ENCODE measurements at places on chromosomes 7 and 10.
A peak's percentile ranks its signal among the peaks of the same experiment; 100 is the strongest.

DNA sequence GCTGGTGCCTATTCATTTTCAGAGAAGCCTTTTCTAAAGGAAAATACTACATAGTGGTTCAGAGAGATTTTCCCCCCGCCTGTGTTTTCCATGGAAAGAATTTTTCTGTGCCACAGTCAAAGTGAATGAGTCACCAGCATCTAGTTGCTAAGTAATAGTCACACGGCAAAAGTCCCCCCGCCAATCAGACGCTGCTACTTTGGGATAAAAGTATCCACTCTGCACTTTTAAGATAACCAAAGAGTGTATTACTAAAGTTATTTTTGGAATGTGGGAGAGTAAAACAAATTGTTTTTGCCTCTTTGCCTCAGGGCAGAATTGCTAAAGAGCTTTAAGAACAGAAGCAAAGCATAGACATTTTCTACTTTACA lies 23.5 kb downstream of the ABLIM1 start:
- no peak for DNase-seq

DNA sequence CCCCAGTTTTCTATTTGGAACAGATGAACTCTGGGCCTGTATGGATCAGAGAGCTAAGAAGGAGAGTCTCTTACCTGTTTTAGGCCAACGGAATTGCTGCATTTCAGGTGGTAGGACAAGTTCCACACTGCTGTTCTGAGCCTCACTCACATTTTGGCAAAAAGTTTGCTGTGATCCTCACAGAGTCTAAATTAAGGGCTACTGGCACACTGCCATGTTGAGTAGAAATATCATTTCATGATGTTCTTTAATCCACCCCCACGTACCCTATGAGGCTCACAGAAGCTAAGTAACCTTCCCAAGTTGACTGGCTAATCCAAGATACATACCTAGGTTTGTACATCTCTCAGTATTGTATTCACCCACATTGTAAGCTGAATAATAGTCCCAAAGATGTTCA lies 447.2 kb downstream of the INHBA start:
- no peak for DNase-seq

GRCh38 chr10:18240185-18240882 lies 100.1 kb downstream of the CACNB2 start:
- DNase-seq, result no peak

DNA sequence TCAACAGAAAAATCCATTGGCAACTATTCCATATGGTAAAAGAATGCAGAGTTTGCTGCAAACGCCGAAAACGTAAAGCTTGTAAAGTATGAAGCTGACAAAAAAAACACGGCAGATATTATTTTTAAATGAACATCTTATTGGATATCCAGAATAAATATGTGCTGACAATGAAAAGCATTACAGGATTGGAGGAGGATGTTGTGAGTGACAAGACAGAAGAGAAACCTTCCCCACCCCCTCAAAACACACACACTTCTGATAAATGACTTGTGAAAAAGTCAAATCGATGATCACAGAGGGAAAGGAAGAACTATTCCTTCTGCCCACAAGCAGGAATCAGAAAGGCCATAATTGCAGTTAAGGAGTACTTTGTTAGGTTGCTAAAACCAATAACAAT lies 14.6 kb downstream of the FAM131B start:
- DNase-seq, result no peak

DNA sequence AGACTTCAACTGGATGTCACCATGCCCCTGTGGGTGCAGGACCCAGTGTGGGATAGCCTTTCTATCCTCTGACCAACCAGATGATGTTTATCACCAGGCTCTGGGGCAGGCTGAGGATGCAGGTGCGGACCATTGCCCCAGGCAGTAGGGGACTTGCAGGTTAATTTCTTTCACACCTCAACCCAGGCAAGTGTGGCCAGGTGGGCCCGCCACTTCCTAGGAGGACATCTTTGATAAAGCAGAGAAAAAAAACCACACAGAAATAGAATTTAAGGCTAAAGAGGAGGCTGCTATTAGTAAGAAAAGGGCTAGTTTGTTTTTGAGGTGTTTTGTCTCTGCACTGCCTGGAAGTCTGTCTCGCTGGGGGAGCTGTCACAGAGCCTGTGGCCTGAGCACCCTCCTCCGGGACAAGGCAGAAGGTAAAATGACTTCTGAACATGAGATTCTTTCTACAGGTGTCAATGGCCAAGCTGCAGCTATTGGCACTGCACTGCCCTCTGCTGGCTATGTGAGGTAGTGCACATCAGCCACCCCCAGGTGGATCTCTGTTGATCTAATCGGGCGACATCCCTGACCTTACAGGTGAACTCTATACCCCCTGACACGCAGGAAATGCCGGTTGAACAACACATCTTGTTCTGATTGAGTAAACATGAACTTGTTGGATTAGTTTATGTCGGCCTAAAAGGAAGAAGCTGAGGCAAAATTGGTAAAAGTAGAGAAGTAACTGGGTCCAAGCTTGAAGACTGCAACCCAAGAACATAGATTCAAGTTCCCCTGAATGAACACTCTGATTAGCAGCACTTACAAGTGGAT lies 21.0 kb downstream of the UPP1 start:
- DNase-seq, result peak; percentile 88

DNA sequence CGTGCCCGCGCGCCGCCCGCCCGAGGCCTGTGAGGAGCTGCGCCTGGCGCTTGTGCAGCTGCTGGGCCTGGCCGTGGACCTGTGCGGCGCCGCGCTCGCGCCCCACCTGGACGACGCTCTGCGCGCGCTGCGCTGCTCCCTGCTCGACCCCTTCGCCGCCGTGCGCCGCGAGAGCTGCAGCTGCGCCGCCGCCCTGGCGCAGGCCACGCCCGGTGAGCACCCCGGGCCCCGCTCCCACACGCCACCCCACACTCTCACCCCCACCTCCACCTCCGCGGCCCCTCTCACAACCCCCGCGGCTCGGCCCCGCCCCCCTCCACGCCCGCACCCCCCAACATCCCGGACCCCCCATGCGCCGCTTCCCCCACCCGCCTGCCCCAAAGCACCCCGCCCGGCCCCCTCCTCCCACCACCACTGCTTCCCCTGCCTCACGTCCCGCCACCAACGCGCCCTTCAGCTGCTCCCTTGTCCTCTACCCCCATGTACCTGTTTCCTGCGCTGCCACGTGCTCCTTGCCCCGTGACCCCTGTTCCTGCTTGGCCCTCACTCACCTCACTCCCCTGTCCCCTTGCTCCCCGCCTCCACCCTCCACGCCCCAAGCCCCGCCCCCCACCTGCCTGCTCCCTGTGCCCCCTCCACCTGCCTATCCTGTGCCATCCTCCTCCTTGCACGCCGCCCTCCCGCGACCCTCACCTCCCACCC lies at the start of gene PRKAR1B:
PRKAR1B (minus strand) TSS at position 178 of the 702 bp plus-strand sequence. CDS start 15,776 bp downstream, outside the sequence.
- DNase-seq, result peak; percentile 41

DNA sequence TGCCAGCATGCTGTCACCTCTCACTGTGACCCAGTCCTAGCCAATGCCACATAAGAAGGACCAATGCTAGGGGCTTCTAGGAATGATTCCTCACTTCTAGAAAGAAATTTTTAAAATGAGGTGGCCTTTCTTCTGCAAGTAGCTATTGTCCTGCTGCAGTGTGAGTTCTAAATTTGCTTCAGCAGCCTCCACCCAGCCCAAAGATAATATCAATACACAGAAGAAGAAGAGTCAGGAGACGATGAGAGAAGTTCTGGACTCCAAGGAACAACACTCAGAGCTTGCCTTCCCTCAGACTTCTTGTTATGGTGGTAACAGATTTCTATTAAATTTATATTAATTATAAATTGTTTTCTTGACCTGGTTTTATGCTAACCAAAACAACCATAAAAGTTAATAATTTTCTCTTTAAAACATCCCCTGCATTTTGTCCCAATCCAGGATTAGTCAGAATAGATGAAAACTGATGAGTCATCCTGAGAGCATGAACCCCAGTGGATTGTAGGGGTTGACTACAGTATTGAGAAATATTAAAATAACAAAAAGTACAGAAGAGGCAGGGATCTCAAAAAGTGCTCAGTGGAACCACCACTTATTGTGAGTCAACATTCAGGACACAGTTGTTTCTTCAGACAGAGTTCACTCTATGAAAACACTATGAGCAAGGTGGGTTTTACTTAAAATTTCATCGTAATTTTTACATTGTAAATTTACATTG lies 29.6 kb upstream of the AKR1C2 start:
- no peak for DNase-seq

- peak; percentile 54 for DNase-seq
Observed at GRCh38 chr7:101814991-101815825, 2.2 kb upstream of the CUX1 start.

GRCh38 chr10:110485541-110485940 lies 12.2 kb upstream of the DUSP5 start:
- no peak for DNase-seq

DNA sequence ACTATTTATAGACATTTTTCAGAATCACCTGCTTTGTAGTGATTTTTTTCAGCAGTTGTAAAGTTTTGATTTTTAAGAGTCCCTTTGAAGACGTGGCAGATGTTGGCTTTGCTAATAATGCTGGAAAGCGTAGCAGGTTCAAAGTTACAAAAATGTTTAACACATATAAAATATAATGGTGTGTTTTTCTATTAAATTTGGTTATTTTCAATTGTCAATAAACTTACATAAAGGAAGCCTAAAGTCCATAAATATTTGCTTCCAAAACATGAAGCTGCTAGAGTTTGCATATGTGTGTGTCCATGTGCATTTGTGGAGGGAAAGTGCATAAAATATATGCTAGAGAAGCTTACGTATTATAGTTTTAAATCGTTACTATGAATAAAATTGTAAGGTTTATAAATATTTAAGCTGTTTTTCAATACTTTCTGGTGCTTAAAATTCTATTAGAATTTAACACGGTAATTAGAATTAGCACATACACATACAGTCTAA lies 3.7 kb downstream of the MEOX2 start:
- DNase-seq, result no peak

DNA sequence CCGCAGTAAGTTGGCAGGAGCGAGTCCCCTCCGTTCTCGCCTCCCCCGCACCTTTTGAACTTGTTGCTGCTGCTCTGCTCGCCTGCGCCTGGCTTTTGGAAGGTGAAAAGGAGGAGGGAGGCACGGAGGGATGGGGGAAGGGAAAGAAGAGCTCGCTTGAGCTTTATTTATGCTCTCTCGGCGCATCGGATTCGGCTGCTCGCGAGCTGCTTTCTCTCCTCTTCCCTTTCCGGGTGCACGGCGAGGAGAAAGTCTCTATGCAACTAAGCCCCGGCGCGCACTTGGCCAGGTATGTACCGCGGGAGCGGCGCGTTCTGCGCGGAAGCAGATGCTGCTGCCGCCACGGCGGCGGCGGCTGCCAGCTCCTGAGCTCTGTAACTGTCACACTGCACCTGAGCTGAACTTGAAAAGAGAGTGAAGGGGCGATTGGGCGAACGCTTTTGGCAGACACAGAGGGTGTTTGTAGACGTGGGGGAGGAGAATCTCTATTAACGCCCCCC lies 551 bp downstream of the KCND2 start:
- no peak for DNase-seq

DNA sequence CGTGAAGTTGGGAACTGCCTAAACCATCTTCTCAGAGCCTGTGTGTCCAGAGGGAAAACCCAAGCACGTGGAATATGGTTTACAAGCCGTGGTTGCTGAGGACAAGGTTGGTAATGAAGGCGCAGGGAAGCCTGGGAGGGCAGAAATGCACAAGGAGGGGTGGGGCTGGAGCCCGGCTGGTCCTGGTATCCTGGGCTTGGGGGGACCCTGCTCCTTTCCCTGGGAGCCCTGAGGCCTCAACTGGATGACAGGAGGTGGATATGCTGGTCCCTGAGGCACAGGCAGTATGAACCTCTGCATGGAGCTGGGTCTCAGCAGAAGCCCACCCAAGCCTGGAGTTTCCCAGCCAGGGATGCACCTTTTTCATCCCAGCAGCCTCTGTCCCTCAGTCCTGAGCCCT lies 80.3 kb upstream of the RET start:
- DNase-seq, result no peak

DNA sequence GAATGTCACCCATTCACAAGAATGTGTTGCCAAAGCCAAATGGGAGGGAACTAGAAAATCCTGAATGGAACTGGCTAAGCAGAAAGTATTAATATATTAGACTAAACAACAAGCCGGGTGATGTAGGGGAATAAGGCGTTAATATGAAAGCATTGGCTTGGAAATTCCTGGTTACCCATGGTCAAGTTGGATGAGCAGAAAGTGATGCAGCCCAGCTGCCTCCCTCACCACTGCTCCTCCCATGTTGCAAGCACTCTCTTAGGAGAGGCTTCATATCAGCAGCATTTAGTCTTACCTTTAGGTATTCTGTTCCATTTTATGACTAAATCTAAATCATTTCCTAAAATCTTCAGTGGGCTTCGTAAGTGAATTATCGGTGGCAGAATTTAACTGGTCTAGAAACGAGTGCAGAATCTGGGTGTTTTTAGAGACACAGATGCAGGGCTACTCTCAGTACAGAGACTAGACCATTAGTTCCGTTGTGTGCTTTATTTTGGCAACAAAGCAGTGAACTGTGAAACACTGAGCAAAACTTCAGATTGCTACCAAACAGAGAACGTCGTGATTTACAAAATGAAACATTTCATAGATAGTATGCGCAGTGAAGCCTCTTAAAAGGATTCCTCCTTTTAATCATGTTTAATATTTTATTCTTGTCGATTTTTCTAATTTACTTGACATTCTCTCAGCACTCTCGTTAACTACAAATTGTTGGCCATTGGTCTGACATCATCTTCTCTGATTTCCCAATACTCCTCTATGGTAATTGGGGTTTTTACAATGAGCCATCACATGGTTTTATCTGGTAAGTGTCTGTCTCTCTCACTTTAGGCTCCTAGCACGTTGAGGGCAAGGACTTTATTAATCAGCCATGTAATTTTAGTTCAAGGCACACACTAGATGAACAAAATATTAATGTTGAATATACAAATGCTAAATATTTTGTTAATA lies 22.0 kb upstream of the HGF start:
- DNase-seq, result no peak

DNA sequence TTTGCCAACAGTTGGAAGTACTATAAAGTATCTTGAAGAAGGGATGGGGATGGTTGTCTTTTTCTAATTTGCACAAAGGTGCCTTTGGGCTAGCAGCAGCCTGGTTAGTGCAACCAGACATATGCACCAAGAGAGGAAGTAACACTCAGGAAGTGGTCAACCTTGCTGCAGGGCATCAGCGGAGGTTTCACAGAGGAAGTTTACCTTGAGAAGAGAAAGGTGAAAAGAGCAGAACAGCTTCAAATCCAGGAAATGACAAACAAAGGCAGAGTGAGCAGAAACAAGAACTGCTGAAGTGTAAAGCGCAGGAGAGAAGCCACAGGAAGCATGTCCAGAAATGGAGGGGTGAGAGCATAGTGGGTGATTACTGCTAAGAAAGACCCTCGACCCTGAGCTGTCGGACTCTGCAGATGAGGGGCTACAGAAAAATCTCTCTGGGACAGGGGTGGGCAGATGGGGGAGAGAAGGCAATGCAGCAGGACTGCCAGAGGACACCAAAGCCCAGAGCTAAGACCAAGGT lies 66.9 kb downstream of the STK17A start:
- DNase-seq, result peak; percentile 69

- no peak for DNase-seq
Observed at GRCh38 chr7:107582875-107583274, 2.8 kb downstream of the BCAP29 start.

DNA sequence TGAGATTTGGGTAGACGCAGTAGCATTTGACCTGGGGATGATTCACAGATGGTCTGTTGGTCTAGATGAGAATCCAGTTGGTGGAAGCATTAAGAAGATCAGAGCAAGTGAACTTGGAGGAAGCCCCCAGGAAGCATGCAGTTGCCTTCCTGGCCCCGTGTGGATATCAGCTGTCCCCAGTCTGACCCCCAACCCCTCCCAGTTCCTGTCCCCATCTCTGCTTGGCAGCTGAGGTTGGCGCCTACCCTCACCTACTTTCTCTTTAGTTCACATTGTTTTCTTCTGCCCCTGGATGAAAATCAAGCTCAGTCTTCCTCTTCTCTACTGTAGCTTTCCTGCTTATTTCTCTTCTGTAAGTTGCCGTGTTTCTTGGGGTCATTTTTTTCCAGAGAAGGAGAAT lies 227.9 kb downstream of the GATA3 start:
- no peak for DNase-seq

- no peak for DNase-seq
Observed at GRCh38 chr10:119514819-119515218, 27.7 kb downstream of the RGS10 start.

Data from naive thymus-derived CD8-positive, alpha-beta T cell (primary cell).